ENCODE measurements at places on chromosomes 13 and 19.
A peak's percentile ranks its signal among the peaks of the same experiment; 100 is the strongest.

DNA sequence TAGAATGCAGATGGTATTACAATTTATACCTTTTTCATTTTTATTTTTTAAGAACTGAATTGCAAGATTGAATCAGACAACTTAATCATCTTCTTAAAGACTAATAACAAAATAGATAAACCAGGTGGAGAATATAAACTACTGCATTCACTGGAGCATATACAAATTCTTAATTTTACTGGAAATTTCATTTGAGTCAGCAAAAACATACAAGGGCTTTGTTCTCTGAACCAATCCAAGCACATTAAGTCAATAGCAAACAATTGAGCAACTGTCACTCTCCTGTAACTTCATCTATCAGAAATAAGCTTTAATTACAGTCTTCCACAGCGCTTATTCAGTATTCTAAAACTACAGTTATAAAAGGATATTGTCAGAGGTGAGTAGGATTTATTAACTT, 167.4 kb upstream of the OBI1 start:
- DNase-seq: no peak

DNA sequence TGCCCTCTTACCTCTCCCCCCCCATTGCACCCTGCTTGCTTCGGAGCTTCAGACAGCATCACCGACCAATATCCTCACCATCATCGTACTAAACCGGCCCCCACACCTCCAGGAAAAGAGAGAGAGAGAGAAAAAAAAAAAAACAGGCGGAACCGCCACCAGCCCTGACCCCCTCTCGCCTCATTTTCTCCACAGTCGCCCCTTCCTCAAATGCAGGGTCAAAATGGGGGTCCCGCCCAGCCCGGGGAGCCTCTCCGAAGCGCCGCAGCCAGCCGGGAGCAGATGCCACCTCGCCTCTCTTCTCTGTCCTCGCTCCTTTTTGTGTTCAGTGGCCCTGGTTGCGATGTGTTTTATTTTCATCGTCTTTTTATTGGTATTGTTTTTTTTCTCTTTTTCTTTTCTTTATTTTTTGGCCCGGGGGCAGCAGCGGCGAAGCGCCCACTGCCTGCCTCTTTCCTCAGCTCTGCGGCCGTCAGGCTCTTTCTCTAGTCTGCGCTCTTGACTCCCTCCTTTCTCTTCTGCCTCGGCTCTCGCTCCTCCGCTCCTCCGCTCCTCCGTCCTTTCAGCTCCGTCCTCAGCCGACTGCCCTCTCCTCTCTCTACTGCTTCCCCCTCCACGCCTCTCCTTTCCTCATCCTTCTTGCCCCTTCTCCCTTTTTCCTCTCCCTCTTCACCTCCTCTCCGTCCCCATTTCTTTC, 41.4 kb downstream of the DEDD2 start:
- peak; percentile 46 for DNase-seq

- DNase-seq: no peak
Measured at GRCh38 chr19:18764591-18765051, 26.5 kb downstream of the COMP start.

- DNase-seq: peak; percentile 73
Measured at GRCh38 chr19:56120371-56121179, 520 bp downstream of the ZNF787 start.

- peak; percentile 61 for DNase-seq
Measured at GRCh38 chr19:16714702-16715287, 4.9 kb upstream of the NWD1 start.

DNA sequence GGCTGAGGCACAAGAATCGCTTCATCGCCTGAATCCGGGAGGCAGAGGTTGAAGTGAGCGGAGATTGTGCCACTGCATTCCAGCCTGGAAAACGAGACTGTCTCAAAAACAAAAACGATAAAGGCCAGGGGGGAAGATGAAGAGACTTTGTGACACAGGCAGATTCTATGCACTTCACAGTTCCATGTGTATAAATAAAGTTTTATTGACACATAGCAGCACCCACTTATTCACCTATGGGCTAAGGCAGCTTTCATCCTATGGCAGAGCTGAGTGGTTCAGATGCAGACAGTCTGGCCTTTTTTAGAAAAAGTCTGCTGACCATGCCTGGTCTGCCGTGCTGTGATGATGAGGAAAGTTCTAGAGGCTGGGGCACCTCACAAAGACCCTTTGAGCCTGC, 5.6 kb downstream of the LMNB2 start:
- DNase-seq: no peak

GRCh38 chr19:3733549-3734309, 25.5 kb downstream of the TJP3 start:
- DNase-seq: no peak

- DNase-seq: peak; percentile 92
Measured at GRCh38 chr13:19818223-19818842, 35.6 kb upstream of the PSPC1 start.

GRCh38 chr13:92255526-92255925, 857.1 kb downstream of the GPC5 start:
- no peak for DNase-seq

GRCh38 chr13:112247471-112248405, 128.4 kb upstream of the SPACA7 start:
- DNase-seq: no peak

DNA sequence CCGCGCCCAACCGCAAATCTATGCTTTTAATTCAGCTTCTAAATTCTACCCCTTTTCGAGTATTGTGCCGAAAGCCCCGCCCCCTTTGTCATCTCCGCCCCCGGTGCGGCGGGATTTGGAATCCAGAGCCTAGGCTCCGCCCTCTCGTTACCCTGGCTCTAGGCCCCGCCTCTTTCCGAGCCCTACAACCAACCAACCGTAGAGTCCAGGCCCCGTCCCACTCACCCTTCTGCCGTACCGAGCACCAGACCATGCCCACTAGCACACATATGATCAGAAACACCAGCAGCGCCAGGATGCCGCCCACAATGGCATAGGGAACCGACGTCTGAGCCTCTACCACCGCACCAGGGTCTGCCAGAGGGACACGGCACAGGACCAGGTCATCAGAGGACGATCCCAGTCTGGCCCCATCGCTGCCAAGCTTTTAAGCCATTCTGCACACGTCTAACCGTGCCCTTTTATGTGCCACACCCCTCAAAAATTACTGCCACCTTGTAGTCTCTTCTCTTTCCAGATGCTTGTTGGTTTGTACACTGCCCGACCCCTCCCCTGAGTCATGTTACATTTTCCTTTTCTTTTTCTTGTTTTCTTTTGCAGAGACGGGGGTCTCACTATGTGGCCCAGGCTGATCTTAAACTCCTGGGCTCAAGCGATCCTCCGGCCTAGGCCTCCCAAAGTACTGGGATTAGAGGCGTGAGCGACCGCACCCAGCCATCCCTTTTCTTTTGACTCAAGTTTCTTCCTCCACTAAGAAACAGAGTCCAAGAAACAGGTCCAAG, 4.7 kb upstream of the ZNF428 start:
- DNase-seq: no peak

- DNase-seq: no peak
Measured at GRCh38 chr13:104163866-104164630, 1097.8 kb upstream of the SLC10A2 start.

GRCh38 chr13:108957369-108958012, 328.1 kb downstream of the MYO16 start:
- DNase-seq: no peak

DNA sequence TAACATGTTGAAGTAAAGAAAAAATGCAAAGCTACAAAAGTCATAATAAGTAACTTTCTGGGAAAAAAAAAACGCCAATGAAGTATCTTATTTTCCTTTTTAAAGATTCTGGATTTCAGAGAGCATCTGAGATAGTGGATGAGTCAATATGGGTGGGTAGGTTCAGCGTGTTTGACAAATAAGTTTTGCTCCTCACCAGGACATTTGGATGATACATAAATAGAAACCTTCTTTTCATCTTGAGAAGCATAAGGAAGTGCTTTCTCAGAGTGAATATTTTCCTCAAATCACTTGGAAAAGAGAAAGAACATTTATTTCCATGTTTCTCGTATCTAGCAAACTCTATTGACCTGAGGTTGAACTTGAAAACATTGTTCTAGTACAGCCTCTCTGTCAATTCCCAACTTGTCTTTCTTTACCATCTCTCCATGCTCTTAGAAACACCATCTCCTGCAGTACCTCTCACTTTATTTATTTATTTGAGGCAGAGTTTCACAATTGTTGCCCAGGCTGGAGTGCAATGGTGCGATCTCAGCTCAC, 463.2 kb downstream of the KLF5 start:
- no peak for DNase-seq

GRCh38 chr13:32211813-32212212, 103.3 kb downstream of the ZAR1L start:
- no peak for DNase-seq

- DNase-seq: no peak
Measured at GRCh38 chr19:54206030-54206830, 5.6 kb downstream of the RPS9 start.

DNA sequence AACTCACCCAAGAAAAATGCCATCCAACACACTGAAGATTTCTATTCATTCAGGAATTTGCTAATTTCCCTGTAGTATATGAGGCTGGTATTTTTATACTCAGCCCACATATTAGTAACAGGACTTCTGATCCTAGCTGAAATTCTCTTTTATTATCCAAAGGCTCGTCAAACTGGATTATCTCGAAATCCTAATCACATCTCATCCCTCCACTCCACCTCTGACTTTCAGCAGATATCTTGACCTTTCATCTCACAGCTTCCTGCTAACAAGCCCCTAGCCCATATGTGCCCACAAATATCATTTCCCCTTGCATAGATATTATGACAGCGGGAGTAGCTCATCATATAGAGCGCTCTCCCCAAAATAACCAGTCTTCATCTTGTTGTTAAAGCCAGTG, 279.7 kb downstream of the FGF14 start:
- no peak for DNase-seq

DNA sequence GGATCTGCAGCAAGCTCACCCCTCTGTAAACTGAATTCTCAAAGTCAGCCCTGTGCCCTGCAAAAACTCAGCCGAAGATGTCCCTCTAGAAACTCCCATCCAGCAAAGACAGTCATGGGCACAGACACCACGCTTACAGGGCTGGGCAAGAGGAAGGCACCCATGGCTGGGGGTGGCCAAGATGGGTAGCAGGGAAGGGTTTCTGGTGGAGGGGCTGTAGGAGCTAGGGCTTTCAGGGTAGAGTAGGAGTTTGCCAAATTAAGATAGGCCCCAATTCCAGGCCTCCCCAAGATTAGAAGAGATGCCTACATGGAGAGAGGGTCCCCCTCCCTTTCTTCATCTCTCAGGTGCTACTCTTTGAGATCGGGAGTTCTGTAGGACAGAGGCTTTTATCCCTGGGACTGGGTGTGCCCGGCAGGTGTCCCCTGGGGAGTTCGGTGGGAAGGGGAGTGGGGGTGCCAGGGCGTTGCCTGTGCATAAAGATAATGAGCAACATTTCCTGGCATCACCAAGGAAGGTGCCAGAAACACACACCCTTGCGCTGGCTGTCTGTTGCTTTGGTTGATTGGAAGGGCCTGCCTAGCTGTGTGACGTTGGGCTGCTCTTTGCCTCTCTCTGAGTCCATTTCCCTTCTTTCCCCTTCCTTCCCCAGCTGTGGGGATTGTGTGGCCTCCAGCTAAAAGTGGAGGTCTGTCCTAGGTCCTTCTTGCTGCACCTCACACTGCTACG, 9.4 kb downstream of the NRTN start:
- no peak for DNase-seq

DNA sequence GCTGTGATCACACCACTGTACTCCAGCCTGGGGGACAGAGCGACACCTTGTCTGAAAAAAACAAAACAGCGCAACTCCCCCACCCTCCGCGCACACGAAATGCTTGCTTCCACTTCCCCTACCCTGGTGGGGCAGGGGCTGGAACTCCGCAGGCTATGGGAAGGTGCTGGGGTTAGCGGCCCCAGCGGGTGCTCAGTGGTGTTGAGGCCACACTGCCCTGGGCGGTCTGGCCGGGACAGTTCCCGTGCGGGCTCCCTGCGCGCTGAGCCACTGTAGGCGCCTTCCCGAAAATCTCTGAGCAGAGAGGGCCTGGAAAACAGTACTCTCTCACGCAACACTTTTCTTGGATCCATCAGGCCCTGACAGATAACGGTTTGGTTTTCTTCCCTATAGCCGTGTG, 1.1 kb upstream of the WTIP start:
- DNase-seq: no peak

DNA sequence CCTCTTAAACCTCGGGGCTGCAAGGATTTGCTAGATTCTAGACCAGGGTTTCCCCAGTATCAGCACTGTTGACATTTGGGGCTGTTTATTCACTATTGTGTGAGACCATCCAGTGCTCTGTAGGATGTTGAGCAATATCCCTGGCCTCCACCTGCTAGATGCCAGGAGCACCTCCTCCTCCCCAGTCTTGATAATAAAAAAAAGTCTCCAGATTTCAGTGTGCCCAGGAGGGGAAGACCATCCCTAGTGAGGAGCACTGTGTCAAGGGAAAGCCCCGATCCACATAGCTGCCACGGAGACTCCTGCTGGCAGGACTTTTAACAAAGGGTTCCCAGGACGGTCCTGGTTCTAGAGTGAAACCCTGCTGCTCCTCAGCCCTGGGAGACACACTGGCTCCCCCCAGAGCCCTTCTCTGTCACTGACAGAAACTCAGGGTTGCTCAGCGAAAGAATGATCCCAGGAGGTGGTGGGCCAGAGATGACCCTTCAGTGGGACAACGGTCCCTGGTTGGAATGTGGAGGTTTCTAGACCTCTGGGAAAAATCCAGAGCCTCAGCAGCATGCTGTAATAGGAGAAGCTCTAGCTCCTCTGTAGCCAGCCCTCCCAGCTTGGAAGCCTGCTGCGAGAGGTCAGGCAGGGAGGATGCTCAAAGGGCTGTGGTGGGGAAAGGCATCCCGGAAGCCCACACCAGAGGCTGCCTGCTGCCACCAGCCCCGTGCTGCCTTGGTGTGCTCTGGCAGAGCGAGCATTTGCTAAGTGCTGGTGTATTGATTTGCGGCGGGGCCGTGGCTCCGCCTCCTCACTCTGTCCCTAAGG, 20.3 kb downstream of the LYL1 start:
- peak; percentile 63 for DNase-seq

GRCh38 chr13:44523146-44524015, 52.7 kb downstream of the TSC22D1 start:
- no peak for DNase-seq

GRCh38 chr13:20035130-20035529, 76.6 kb downstream of the ZMYM2 start:
- no peak for DNase-seq

DNA sequence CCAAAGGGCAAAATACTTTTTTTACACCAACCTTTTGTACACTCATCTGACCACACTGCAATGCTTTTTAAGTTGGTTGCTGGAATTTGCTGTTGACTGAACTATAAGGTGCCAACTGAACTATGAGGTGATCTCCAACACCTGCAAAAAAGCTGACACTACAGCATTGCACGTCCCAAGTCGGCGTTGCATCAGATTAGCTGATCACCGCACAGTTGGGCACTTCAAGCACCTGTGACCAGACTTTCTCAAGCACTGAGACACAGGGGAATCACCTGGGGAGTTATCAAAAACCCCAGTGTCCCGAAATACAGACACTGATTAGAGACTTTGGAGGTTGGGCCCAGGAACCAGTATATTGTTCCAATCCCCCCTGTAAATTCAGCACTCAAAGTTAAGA, 1.1 kb downstream of the NLRP11 start:
- no peak for DNase-seq

DNA sequence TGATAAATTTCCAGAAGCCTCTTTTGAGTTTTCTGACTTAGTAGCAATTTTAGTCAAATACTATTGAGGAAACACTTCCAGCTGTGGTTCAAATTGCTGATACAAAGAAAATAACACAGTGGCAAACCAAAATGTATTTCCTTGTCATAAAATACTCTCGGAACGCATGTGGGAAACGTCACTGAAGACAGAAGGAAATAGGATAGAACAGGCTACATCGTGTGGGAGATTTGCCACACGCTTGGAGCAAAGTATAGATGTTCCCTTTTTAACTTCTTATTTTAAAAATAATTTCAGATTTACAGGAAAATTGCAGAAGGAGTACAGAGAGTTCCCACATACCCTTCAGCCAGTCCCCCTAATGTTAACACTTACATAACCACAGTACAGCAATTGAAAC, 88.8 kb downstream of the ING1 start:
- DNase-seq: no peak

Data from WERI-Rb-1 (cell line).